ENCODE measurements at places on chromosomes 16 and 17.

- DNase-seq, result no peak
These were observed 122.0 kb downstream of the USP22 start for GRCh38 chr17:20920815-20921199.

DNA sequence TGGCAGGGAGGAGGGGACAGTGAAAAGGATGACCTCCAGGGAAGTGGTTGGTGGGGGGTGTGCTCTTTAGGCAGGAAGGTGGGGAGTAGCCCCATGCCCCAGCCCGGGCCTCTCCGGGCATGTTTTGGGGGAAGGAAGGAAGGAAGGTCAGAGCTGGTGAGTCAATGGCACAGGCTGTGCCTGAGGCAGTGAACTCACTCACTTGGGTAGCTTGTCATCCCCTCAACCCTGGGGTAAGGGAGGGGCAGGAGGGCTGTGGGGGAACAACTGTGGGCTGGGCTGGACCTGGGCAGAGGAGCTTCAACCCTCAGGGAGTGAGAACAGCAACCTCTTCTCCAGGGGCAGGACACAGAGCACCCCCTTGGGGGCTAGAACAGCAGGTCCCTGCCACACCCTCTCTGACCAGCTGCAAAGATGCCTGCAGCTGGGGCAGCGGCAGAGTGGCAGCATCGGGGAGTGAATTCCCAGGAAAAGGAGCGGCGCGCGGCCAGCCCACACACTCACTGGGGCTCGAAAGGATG lies 6.3 kb downstream of the CSF3 start:
- no peak for DNase-seq

DNA sequence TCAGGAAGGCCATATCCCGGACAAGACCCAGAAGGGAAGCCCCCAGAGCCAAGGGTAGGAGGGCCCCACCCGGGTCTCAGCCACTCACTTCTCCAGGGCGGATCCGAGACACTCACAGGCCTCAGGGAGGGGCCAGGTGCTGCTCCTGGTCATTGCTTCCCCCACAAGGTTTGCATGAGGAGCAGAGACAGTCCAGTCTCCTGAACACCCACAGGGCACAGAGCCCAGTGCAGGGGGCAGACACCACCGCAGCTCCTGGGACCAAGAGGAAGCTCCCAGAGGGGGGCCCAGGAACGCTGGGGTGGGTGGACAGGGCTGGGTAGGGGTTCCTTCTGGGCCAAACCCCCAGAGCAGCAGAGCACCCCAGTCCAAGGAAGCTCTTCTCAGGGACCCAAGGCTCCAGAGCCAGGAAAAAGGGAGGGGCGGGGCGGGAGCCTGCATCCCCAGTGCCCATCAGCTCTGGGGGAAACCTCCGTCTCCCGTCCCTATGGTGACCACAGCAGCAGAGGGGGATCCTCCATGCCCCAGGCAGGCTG lies 709 bp upstream of the MRPL28 start:
- no peak for DNase-seq

- DNase-seq, result no peak
These were observed 23.4 kb downstream of the NDEL1 start for GRCh38 chr17:8459107-8459506.

DNA sequence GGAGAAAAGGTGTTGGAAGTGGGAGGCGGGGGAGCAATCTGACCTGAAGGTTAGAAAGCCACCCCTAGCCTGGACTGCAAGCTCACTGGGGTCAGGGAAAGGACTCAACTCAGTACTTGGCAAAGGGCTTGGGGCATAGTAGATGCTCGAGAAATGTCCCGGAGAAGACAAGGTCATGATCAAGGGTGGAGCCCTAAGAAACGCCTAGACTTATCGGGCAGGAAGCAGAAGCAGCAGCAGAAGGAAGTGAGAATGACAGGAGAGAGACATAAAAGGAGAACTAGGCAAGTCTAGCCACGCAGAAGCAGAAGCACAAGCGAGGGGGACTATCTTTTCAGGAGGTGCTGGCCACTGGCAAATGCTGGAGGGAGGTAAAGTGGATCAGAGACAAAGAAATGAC lies 10.2 kb downstream of the COTL1 start:
- DNase-seq, result no peak

DNA sequence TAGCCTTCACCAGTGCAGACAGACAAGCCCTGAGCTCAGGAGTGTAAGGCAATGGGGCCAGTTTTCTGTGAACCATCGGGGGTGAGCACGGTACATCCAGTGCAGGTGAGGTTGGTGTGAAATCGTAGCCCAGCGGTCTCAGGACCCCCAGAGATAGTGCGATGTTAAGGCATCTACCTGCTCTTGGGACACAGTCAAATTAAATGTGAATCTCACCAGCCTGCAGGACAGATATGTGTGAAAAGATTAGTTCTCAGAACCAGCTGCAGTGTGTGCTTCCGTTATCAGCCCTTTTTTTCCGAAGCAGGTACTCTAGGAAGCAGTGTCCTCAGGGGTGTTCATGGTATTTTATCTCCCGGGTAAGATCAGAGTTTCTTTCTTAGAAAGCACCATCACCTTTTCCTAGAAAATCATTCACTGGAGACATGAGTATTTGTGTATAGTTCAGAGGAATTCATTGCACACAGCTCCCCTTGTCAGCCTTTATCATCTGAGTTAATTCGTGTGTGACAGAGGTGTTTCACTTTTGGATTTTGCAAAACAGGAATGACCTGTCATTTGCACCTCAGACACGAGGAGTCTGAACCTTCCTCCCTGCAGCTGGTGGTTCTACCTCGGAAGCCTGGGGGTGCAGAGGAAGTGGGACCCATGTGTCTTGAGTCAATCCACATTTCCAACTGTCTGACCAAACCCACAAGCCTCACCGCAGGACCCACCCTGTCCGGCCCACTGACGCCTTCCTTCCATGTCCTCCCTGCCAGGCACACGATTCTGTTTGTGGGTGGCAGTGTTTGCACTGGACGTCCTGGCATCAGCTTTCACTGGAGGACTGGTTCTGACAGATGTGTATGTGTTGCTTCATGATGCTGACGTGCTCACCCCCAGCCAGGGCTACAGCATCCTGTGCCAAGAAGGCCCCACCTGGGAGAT lies 107.8 kb downstream of the CLEC16A start:
- DNase-seq, result no peak

All from stimulated activated CD4-positive, alpha-beta T cell treated with anti-CD3 and anti-CD28 coated beads, TNF-alpha, amount 100 ng/mL, for 4 hours (primary cell).